NCI-H82 (cell line): ENCODE measurements at places on chromosomes 4 and X.
A peak's percentile ranks its signal among the peaks of the same experiment; 100 is the strongest.

- DNase-seq, result no peak
Observed at GRCh38 chr4:8939840-8940742, 68.5 kb upstream of the HMX1 start.

DNA sequence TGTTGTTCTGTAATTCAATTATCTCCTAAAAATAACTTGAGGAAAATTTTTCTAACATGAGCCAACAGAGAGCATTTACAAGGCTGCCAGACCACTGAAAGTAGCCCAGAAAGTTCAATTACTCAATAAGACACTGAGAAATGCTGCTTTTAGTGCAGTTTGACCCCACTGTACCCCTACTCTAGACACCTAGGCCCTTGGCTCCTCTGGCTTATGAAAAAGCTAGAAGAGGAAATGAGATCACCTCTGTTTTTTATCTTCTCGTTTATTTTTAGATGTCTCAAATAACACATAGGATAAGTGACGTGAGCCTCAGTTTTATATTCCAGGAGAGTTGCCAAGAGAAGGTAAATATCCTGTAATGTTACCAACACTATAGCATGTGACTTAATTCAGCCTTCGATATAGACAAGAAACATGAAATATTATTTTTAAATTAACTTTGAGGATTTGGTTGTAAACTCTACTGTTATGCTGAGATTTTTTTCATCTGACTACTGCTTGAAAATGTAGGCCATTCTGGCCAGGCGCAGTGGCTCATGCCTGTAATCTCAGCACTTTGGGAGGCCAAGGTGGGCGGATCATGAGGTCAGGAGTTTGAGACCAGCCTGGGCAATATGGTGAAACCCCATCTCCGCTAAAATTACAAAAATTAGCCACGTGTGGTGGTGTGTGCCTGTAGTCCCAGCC is 24.4 kb downstream of the TNIP3 start:
- DNase-seq, result no peak

DNA sequence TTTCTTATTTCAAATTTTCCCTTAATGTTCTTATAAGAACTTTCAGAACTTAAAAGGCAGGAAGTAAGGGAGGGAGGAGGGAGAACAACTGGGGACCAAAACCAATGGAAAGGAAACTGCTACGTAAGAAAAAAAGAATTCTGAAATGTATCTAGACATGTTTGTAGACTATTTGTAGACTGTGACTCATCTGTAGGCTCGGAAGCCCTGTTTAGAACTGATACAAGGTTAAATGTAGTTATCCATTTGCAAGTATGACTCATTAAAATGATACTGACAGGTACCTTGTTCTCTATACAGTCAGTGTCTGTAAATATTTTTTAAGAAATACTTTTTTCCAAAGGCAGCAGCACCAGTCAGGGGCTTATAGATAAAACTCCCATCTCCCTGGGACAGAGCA is 202.0 kb downstream of the DHX15 start:
- no peak for DNase-seq

DNA sequence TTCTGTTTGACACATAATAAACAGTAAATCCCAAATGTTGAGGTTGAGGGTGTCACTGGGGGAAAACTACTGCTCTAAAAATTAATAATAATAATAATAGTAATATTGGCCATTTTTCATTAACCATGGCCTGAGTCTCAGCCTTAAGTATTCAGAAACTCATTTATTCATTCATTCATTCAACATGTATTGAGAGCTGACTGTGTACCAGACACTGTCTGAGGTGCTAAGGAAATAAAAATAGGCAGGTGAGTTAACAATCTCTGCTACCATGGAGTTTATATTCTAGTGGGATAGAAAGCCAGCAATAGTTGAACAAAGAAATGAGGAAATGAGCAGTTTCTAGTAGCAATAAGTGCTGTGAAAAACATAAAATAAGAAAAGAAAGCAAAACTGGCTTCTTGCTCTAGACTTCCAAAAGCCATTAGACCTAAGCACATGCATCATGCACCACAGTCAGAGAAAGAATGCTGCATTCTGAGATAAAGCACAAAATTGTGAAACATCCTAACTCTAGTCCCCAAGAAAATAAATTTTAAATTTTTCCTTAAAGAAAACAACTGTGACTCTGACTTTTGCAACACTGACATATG is 278.7 kb downstream of the RCHY1 start:
- DNase-seq, result no peak

DNA sequence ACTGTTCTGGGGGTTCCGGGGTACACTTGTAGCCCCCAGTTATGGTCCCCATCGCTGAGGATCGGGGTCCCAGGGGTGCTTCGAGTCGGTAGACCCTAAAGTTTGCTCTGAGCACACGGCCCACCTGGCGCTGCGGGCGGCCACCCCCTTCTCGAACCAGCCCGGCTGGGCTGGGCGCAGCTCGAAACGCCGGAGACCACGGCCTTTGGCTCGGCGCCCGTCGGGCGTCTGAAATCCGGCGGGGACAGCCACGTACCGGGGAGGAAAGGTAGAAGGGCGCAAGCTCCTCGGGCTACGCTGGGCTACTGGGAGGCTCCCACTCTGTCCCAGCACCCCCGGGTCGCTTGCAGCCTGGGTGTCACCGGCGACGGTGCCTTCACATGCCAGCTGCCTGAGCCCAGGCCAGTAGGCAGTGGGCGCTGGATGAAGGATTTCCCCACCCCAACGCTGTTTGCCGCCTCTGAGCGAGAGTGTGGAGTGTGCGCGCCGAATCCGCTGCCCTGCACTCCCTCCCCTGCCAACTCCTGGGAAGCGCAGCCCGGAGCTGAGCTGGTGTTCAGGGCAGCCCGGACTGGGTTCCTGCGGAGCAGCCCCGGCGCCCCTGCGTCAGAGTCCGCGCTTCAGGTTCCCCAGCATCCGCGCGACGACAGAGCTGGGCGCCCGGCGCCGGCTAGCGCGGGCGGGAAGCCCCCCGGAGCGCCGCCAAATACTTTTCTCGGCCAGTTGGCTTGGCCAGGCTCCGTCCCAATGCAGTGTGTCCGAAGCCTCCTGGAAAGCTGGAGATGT is 637 bp downstream of the MAMLD1 start:
- peak; percentile 65 for DNase-seq
